ENCODE measurements at places on chromosomes 3 and 15.

DNA sequence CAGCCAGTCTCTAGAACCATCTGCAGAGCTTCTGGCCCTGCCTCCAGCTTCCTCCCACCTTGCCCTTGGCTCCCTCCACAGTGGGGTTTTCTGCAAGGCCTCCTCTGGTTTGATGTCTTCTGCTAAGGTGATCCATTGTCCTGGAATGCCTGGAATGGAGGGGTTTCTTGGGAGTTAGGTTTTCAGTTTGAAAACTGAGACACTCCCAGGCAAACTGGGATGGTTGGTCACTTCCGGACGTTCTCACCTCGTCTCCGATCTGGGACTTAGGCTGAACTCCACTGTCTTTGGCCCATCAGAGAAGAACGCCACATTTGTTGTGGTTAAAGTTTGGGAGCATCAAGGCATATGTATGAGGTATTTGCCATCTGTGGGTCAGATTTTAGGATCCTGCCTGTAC, 77.4 kb upstream of the KLHL25 start:
- DNase-seq = no peak

- peak; percentile 18 for DNase-seq
Measured at GRCh38 chr3:183279371-183279770, 26.3 kb downstream of the B3GNT5 start.

DNA sequence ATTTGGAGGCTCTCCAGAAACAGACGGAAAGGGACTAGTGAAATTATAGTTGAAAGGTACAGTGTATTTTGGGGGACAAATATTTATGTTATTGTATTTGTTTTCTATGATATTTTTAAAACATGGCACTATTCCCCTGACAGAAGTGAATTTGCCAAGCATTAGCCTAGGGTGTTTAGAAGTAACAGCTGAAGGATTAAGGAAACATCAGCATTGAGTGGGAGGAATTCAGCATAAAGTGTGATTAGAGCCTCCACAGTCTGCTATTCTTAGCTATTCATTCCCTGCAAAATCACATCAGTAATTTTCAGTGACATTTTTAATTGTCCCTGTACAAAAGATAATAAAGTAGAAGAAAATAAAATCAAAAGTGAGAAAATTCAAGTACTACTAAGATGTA, 231.4 kb downstream of the ROBO2 start:
- no peak for DNase-seq

DNA sequence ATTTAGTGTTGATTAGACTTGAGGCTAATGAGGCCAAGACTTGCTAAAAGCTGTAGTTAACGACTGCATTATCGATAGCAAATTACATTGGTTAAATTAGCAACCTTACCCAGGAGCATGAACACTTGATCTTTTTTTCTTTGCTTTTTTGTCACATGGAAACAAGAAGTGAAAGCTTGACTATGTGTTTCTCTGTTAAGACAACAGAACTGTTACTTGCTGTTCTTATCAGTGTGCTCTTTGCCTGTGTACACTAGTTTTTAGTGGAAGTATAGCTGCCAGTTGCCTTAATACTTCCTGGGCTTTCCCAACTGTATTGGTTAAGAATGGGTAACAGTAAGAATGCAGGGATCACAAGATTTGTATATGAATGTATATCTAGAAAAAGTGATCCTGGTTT, 625.5 kb downstream of the NAALADL2 start:
- DNase-seq = no peak

DNA sequence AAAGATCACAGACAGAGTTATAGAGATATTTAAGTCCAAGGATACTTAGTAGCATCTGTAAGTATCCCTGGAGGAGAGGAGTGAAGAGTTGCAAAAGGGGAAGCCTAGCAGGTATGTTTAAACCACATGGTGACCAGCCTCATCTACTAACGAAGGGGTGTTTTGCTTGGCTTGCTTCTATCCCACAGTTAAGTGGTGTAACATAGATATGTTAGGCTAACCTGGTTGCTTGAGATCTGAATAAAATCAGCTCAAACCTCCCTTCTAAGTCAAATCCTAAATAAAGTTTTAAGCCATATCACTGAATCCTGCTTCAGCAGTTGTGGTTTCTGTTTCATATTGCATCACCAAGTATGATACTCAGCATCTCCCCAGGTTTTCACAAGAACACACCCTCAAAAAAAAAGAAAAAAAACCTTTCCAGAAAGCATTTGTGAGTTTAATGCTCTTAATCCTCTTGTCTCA, 880.2 kb downstream of the ROBO1 start:
- DNase-seq = no peak

GRCh38 chr15:36779744-36780408, 200.4 kb downstream of the CDIN1 start:
- DNase-seq = no peak

DNA sequence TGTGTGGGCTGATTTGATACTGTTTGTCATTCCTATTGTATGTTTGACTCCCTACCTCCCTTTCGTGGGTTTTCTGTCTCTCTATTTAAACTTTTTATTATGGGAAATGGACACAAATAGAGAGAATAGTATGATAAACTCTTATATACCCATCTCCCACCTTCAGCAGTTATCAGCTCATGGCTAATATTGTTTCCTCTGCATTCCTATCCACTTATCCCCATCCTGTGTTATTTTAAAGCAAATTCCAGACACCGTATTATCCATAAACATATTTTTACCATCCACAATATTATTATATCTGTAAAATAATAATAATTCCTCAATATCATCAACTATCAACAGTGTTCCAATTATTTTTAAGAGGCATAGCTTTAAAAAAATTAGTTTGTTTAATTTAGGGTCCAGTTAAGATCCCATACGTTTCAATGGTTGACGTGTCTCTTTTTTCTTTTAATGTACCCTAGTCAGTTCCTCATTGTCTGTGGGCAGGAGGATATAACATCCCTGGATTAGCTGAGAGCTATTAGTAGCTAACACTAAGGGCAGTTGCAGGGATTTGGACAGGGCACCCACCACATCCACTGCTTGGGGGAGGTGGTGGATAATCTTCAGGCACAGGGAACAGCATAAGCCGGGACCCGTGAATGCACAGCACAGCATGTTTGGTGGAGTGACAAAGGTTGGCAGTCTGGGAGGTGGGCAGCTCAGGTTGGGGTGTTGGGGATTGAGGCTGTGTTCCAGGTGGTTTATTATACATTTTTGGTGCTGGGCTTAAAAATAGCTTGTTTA, 23.5 kb downstream of the PLCL2 start:
- DNase-seq = no peak

DNA sequence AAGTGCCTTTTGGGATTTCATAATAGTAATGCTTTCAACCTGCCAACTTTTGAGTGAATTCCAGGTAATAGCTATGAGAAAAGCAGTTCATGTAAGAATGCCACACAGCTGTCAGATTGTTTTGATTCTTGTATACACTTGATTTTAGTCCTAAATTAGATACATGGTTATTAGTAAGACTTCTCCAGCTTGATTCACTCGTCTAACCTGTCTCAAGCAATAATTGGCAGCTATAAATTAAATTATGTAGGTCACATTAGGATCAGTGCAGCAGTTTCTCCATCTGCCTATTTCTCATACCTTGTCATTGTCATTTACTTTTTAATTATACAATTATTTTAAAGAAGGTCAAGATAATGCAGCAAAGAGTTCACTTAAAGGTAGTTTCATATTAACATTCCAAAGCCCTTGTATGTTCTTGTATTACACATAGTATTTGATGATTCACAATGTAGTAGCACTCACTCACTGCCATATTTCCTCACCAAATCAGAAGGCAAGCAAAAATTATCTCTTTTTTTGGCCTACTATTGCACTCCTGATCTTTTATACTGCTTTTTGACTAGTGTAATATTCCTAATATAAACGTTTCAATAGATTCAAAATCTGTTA, 10.9 kb upstream of the CRYBG3 start:
- no peak for DNase-seq

DNA sequence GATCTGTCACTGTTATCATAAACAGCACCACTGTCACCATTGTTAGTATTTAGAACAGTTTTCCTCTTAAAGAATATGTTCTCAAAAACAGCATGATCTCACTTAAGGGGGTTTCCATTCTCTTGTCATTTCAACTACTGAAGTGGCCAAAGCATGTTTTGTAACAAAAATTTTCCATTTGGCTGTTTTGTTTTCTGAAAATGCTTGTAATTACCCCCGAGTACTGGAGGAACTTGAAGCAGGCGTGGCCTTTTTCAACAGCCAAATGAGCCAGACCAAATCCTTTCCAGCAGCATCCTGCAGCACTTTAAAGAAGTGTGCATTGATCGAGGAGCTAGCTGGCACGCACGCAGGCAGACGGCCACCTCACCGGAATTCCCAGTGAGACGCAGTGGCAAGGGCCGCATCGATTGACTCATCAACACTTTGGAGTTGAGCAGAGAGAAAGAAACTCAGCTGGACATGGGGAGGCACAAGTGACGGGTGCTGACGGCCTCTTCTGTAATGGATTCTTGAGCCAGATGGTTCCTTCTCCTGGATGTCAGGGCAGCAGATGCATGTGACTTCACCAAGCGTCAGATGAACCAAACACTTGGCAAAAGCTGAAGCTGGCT, 234.3 kb upstream of the IGF1R start:
- no peak for DNase-seq

- DNase-seq = no peak
Measured at GRCh38 chr3:72171946-72172345, 387.0 kb upstream of the PROK2 start.

DNA sequence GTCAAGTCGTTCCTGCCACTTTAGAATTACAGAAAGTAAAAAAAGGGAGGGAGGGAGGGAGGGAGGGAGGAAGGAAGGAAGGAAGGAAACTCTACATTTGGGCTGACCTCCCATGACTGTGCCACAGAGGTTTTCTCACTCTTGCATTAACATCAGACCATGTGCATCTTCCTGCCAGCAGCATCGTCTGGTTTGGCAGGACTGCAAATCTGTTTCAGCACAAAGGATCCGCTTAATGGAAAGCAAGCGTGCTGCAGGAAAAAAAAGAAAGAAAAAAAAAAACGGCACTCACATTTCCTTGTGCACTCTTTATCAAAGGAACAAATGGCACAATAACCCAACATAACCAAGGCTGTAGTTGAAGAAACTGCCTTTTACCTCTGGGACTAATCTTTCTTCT, 148.8 kb upstream of the HES1 start:
- no peak for DNase-seq

- DNase-seq = no peak
Measured at GRCh38 chr3:99872923-99873254, 55.2 kb downstream of the CMSS1 start.

DNA sequence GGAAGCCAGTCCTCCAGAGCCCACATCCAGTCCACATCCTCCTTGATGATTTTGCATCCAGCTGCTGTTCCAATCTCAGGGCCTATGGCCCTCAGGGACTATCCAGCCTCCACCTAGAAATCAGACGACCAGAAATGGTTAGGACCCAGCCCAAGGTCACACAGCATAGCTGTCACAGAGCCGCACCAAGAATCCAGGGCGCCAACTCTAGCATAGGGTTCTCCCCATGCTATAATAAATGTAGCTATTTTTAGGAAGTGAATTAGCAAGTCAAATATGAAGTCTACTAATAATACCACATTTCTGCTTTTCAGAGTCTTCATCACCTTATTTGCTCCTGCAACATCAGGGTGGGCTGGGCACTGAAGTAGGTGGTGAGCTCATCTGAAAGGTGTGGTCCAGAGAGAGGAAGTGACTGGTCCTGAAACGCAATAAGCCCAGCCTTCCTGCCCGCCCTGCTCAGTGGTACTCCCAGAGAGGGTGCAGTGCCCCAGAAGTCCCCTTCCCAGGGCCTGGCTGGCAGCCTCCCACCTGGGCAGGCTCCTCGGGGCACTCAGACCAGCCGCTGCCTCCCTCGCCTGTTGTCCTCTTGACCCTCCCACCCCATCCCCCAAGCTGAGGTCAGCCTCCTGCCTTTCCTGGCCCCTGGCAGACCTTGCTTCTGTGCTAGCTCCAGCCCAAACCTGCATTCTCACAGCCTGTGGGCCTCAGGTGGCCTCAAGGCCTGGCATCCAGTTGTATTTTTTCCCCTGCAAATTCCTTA, 17.6 kb upstream of the CYP11A1 start:
- DNase-seq = no peak

DNA sequence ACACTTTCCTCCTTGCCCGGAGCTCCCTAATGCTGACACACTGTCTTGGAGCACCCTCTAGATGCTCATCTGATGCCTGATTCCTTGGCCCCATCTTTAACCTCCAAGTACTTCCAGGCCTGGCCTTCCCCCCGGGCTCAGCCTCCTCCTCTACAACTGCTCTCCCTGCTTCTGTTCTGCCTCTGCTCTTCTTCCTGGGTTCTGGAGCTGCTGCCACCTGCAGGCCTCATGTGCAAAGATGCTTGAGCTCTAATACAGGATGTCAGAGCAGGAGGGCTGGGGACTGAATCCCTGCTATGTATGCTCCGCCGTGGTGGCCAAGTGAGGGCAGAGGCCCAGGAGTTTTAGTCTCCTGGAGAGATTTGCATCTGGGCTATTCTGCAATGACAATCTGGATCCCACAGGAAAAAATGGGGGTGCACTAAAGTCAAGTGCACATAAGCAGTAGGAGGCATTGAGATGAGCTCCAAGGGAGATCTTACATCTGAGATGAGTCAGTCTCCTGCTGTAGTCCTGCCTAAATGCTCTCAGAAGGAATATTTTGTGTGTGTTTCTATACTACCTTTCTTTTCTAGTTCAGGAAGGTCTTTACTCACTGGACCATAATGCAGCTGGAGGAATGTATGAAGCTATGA, 296.3 kb downstream of the UACA start:
- peak; percentile 63 for DNase-seq

DNA sequence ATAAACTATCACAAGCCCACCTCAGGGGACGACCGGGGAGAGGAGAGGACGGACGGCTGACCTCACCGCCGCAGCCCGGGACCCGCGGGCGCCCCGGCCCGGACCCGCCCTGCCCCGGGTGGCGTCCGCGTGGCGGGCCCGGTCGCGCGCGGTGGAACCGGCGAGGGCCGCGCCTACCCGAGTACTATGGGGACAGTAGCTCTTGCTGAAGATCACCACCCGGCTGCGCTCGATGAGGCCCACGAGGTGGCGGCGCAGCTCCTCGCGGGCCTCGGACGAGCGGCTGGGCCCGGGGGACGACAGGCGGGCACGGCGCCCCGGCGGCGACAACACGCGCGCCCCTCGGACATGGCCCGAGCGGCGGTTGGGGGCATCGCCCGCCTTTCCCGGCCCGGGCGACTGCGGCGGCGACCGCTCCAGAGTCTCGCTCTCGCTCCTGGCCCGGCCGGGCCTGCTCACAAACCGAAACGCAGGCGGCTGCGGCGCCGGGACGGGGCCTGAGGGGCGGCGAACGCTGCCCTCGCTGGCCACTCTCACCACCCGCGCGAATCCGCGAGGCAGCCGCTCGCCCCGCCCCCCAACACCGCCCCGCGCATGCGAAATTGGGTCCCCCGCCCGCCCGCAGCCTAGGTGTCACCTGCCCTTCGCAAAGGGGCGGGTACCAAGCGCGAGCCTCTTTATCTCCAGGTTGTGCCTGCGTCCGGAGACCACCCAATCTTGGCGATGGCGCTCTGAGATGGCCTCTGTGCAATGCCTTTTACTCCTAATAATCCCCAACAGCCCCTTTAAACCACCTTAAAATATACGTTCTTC, at the start of gene TXNRD3:
TXNRD3 (minus strand) TSS at position 554 of the 813 bp plus-strand sequence.
- DNase-seq = peak; percentile 87

- no peak for DNase-seq
Measured at GRCh38 chr3:8627949-8628348, 16.6 kb downstream of the SSUH2 start.

Measured in NCI-H1436 (cell line).